ENCODE measurements at places on chromosomes 12 and 14. TPM values are rescaled to one million over a fixed set of nuclear protein-coding genes. Genes with fewer than 3 reads are reported as not detected.

- H3K27me3 ChIP-seq = no peaks in the 10 kb centered on the region
- no peak overlapping the region for H3K27ac ChIP-seq
- H3K4me3 ChIP-seq = peak overlapping the region; percentile 74
- no peak for DNase-seq
- H3K36me3 ChIP-seq = peaks cover 33% of the 10 kb centered on the region
These were observed 1.1 kb upstream of the RPL41 start for GRCh38 chr12:56115329-56115728.

- peaks cover 34% of the 10 kb centered on the region for H3K36me3 ChIP-seq
- no peaks in the 10 kb centered on the region for H3K27me3 ChIP-seq
- H3K4me1 ChIP-seq = peaks cover 31% of the 10 kb centered on the region
These were observed 463 bp downstream of the NACA start for GRCh38 chr12:56724701-56724971.

DNA sequence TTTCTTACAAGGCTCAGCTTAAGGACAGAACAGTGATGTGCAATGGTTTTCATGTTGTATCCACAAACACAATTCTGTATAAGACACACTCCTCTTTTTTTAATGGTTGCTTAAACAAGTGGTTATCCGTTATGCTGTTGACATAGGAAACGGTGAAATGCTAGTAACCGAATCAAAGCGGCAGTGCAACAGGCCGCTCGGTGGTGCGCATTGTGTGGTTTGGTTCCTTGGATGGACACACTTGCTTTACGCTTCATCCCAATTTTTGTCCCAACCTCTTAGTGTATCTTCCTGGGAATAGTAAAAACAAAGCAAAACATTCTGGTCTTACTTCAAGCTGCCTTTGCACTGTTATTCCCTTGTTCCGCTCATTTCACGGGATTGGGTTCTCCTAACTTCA, 650 bp upstream of the PTGER2 start:
- H3K27ac ChIP-seq = peak overlapping the region; percentile 43
- H3K4me1 ChIP-seq = no peaks in the 10 kb centered on the region
- no peaks in the 10 kb centered on the region for H3K27me3 ChIP-seq
- DNase-seq = peak; percentile 11
- peak overlapping the region; percentile 68 for H3K4me3 ChIP-seq

DNA sequence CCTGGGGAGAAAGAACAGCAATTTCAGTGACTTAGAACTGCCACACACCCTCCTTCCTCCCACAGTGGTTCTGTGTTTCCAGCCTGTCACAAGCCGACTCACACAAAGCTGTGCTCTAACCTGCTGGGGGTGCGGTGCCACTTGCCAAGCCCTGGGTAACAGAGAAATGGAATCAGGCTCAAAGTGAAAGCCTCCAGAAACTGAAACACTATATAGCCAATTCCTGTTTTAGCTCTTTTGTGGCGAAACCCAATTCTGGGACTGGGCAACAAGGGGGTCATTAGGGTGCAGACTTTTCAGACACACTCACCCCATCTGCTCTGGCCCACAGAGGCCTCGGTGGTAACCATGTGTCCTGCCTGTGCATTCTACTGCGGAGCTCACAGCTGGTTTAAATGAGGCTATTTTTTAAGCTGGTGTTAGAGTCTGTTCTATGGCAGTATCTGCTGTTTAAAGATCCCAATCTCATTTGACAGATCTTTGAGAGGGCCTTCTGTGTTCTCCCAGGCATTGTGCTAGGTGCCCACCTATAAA, 15.2 kb upstream of the ACTR6 start:
- no peak overlapping the region for H3K27ac ChIP-seq
- H3K4me1 ChIP-seq = no peaks in the 10 kb centered on the region
- H3K4me3 ChIP-seq = no peak overlapping the region
- peaks cover 27% of the 10 kb centered on the region for H3K36me3 ChIP-seq
- DNase-seq = no peak
- no peaks in the 10 kb centered on the region for H3K27me3 ChIP-seq

The MAP1LC3B2 gene
- polyA plus RNA-seq = 1.1 TPM

The COL2A1 gene
- not detected for polyA plus RNA-seq

The OR4N5 gene
- polyA plus RNA-seq = not detected
